ENCODE measurements at places on chromosomes 13 and 19.

- no peak for DNase-seq
These were observed 95.0 kb upstream of the KLF12 start for GRCh38 chr13:74229242-74229641.

DNA sequence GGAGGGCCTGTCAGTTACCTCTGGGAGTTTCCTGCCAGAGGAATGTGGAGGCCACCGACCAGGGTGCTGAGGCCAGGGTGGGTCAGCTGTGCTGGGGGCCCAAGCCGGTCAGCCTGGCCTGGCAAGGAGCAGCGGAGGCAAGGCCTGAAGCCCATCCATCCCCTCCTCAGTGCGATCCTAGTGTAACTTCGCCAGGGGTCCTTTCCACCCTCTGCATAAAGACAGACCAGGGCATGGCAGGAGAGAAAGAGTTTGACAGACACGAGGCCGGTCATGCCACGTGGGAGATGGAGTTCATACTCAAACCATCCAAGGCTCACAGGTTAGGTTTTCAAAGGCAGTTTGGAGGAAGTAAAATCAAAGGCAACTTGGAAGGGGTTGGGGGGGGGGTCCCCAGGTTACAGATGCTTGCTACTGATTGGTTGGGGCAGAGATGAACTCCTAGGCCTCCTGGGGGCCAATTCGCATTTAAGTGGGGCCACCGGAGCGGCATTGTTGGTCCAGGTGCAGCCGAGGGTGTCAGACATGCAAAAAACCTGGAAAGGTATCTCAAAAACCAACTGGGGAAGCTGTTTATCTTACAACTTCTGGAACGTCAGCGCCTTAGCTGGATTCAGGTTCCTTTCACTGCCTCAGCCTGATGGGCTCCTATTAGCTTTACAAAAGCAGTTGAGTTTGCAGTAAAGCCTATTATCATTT, 36.8 kb upstream of the DPRX start:
- DNase-seq, result no peak

DNA sequence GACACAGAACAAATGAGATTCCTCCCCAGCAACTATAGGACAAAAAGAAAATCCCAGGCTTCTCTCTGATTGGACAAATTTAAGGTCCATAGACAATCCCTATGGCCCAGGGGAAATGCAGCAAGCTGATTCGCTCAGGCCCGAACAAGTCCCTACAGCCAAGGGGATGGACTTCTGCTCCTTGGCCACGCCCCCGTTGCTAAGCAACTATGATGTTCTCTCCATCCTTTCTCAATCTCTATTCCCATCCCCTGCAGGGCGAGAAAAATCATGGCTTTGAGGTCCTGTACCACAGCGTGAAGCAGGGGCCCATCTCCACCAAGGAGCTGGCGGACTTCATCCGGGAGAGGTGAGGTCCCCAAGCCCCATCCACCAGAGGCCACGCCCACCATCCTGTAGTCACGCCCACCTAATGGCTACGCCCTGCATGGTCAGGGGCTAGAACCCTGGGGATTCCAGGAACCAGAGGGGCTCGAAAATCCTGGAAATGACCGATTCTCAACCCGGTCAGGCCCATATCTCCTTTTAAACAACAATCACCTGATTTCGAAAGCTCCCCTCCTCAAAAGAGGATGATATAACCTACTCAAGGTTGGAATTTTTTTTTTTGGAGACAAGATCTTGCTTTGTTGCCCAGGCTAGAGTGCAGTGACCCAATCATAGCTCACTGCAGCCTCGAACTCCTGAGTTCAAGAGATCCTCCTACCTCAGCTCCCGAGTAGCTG, 11.4 kb downstream of the FCHO1 start:
- no peak for DNase-seq

DNA sequence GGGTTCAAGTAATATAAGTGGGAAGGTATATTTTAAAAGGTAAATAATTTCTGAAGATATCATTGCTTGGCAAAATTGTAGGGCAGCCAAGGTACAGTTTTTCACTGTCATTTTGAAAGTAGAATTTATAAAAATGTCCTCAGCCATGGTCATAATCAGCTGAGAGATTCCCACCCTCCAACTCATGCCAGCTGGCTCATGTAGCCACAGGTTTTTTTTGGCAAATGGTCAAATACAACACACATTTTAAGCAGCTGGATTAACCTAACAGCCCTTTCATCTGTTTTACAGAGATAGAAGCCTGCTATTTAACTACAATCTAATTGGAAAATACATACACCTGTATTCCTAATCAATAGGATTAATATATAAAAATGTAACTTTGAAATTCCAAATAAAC, 619.2 kb upstream of the SGCG start:
- no peak for DNase-seq

DNA sequence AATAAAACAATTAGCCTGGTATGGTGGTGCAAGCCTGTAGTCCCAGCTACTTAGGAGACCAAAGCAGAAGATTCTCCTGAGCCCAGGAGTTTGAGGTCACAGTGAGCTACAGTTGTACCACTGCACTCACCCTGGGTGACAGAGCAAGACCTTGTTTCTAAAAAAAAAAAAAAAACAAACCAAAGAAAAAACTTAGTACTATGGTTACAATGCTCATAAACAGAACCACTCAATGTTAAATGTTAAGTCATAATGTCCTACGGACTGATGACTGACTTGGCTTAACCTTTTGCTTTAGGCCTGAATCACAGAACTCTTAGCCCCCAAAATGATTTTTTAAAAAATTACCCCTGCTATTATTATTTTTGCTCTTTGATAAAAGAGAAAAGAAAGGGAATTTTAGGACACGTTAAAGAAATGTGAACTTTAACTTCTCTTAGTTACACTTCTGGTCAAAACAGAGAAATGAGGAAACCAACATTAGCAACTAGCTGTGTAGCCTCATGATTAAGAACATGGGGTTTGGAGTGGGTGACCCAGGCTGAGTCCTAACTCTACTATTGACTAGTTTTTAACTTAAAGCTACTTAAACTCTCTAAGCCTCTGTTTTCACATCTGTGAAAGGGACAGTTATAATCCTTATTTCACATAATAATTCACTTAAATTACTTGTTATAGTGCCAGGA, 13.7 kb upstream of the ELF1 start:
- no peak for DNase-seq

GRCh38 chr19:23771761-23772674, 13.3 kb upstream of the ZNF681 start:
- DNase-seq, result no peak

DNA sequence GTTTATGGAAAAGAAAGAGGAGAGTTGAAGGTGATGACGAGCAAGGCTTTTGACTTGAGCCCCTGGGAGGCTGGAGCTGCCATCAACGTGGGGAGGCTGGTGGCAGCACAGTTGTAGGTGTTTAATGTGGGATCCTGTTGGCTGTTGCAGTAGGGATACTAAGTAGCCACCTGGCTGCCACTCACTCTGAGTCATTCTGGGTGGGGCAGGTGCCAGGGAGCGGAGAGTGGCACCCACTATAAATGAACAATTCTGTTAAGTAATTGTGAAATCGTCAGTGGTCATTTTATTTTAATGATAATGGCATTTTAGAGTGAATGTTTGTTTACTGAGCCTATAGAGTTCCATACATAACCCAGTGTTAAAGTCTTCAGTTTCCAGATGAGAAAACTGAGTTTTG, 9.8 kb downstream of the ZNF317 start:
- no peak for DNase-seq

- DNase-seq, result peak; percentile 17
These were observed 214.7 kb downstream of the VWA8 start for GRCh38 chr13:41746259-41746658.

DNA sequence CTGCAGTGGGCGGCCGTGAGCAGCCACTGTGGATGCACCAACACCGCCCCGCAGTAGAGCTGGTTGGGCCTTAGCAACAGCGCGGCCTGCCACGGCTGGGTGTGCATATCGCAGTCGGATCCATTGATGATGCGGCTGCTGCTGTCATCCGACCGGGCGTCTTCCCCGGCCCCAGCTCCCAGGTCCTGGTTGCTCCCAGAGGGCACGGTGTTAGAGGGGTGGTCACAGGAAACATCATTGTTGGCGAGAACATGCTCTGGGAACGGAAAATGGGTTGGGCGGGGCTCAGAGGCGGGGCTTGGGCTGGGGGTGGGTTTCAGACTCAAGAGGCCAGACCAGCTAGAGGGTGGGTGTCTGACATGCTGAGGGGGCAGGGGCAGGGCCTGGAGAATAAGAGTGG, 3.0 kb downstream of the KLK5 start:
- no peak for DNase-seq

GRCh38 chr19:10228920-10229319, 2.2 kb downstream of the S1PR2 start:
- no peak for DNase-seq

DNA sequence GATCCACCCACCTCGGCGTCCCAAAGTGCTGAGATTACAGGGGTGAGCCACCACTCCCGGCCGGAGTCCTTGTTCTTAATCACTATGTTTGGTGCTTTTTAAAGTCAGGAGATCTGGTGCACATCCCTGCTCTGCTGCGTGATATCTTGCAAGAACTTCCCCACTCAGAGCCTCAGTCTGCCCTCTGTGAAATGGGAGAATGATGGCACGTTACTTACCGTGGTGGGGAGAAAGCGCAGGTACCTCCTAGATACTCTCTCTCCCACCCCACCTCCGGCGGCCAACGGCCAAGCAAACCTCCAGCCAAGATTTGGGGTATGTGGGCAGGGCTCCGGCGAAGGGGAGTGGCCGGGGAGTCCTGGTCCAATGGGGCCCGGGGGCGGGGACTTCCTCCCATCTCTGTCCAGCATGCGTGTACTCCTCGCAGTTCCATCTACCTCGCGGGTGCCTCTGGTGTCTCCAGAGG, at the start of gene RYR1:
RYR1 (plus strand) TSS at position 424 of the 466 bp plus-strand sequence. CDS start 139 bp downstream, outside the sequence.
- no peak for DNase-seq

DNA sequence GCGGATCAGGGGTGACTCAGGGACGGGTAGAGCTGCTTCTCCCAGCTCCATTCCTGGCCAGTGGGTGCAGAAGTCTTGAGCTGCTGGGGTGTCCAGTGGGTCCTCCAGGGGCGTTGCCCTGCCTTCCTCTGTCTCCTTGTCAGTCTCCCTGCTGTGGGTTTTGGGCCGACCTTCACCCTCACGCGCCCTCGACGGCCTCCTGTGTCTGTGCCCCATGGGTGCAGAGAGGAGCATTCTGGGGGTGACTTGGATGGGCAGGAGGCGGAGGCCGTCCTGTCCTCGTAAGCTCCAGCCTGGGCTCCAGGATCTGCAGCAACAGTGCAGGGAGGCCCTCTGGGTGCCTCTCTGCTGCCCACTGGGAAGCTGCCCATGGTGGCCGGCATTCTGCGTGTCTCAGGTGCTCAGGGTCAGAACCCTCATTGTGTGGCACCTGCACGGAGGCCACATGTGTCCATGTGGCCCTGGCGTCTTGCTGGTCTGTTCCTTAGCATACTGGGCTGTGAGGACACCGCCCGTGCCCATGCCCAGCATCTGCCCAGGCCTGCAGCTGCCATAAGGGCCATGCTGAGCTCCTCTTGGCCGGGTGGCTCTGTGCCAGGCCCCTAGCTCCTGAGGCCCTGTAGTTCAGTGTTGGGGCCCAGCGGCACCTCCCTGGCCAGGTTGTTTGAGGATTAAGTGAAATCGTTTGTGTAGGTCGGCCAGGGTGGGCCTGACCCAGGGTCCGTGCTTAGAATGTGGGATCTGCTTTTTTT, 17.3 kb downstream of the DOT1L start:
- no peak for DNase-seq

DNA sequence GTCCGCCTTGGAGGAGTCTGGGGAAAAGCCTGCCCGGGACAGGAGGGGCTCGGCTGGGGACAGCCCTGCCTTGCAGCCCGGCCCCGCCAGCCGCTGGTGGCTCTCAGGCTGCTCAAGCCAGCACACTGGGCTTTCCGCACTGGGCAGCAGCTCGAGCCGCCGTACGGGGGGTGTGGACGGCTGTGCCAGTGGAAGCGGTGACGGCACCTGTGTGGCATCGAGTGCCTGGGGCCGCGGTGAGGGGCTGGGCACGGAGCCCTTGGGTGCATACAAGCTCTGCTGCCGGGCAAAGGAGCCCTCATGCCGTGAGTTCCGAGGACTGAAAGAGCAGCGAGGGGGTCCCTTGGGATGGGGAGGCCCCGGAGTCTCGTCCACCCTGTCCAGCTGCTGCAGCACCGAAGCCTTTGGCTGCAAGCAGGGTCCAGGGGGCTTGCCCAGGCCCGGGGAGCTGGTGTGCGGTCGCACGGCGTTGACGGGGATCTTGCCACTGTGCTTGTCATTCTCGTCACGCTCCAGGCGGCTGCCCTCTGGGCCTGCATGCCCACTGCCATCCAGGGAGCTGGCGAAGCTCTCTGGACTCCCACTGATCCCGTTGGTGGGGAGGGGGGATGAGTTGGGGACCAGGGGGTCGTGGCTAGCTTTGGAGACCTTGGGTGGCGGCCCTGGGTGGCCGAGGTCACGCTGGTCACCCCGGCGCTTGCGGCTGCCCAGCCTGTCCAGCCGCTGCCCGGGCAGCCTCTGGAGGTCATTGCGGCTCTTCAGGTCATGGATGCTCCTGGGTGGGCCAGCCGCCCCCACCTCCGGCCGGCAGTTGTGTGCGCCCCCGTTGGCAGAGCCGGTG, 4.7 kb upstream of the SLC35E1 start:
- no peak for DNase-seq

DNA sequence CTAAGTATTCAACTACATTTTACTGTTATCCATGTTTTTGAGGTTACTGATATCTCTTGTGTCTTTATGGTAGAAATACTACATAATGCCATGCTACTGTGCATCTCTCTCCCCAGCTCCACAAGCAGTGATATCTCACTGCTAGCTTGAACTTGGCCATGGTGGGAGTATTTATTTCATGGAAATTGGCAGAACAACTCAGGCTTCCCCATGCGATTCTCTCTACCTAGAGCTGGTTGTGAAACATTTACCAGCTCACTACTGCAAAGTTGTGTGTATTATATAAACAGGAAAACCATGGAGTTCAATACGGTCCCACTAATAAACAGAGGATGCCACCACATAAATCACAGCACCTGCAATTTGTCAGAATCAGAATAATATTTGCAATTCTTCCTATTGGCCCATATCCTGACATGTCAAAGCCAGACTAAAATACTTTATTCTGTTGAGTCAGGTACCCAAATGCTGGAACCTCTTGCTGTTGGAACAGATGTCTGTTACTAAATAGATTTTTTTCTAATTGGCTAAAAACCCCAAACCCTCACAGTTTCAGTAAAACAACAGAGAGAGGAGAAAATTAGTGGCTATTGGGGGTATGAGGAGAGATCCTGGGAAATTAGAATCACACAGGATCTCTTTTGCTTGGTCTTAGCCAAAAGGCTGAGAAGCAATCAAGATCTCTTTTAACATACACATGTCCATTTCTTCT, 91.4 kb upstream of the SLC10A2 start:
- DNase-seq, result no peak

GRCh38 chr19:54299126-54299498, 13.9 kb downstream of the LILRA5 start:
- no peak for DNase-seq

DNA sequence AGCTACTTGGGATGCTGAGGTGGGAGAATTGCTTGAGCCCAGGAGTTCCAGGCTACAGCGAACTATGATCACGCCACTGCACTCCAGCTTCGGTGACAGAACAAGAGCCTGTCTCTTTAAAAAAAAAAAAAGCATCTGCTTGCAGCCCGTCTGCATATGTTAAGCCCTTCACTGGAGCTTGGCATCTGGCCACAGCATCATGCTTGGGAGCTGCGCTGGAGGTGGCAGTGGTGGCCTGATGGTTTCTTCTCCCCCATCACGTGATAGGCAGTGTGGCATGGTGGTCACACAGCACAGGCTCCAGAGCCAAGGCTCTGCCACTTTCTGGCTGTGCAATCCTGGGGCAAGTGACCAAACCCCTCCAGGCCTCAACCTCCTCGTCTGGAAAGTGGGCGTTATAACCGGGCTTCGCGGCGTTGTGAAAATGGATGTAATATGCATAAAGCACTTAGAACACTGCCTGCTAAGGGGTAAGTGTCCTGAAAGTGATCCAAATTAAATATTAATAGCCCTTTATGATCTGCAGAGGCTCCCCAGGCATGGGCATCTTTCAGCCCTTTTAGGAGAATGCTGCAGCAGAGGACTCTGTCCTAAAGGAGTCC, 24.4 kb downstream of the MARK4 start:
- DNase-seq, result peak; percentile 26
